ENCODE measurements at places on chromosomes 7 and 10. TPM values are rescaled to one million over a fixed set of nuclear protein-coding genes. Genes with fewer than 3 reads are reported as not detected.

The SPDYE11 gene
- not detected for polyA plus RNA-seq

The PLEKHS1 gene
- not detected for polyA plus RNA-seq

The MACC1 gene
- polyA plus RNA-seq = not detected

The HOXA13 gene
- not detected for polyA plus RNA-seq

The UCN3 gene
- not detected for polyA plus RNA-seq

The PROSER2 gene
- 2.0 TPM for polyA plus RNA-seq

The CDH23 gene
- not detected for polyA plus RNA-seq

The ZNF485 gene
- 1.3 TPM for polyA plus RNA-seq

The FOXI2 gene
- polyA plus RNA-seq = not detected

The PSD gene
- polyA plus RNA-seq = 5.8 TPM

The CLDN4 gene
- polyA plus RNA-seq = 4.4 TPM

The OPN1SW gene
- polyA plus RNA-seq = not detected

The GLCCI1 gene
- 8.9 TPM for polyA plus RNA-seq

The DGKB gene
- not detected for polyA plus RNA-seq

The SFTPA2 gene
- polyA plus RNA-seq = not detected

The RBAK gene
- 2.8 TPM for polyA plus RNA-seq

The SPDYE6 gene
- not detected for polyA plus RNA-seq

The ADARB2 gene
- not detected for polyA plus RNA-seq

The PRLHR gene
- not detected for polyA plus RNA-seq

The OPN4 gene
- not detected for polyA plus RNA-seq

The MOGAT3 gene
- not detected for polyA plus RNA-seq

The AKR1E2 gene
- 1.2 TPM for polyA plus RNA-seq

The MBLAC1 gene
- polyA plus RNA-seq = 1.6 TPM

The HOXA3 gene
- 8.8 TPM for polyA plus RNA-seq

The CAV1 gene
- polyA plus RNA-seq = 1,808 TPM

Data from IMR-90 (cell line).